ENCODE measurements at places on chromosomes 5 and 9.

DNA sequence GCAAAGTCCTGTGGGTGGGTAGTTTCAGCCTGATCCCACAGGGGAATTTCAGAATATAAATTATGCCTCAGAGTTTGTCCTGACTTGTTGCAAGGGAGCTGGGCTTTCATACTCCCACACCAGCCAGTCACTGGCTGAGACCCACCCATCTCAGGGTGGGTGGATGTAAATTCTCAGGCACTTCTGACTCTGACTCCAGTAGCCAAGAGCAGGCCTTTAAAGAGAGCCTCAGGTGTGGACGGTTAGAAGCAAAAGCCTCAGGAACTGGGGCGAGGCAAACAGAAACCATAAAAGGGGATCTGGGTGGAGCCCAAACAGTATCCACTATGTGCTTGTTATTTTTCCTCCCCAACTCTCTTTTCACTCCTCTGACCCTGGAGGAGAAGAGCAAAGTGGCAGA lies 28.6 kb upstream of the FBXW11 start:
- no peak for DNase-seq

DNA sequence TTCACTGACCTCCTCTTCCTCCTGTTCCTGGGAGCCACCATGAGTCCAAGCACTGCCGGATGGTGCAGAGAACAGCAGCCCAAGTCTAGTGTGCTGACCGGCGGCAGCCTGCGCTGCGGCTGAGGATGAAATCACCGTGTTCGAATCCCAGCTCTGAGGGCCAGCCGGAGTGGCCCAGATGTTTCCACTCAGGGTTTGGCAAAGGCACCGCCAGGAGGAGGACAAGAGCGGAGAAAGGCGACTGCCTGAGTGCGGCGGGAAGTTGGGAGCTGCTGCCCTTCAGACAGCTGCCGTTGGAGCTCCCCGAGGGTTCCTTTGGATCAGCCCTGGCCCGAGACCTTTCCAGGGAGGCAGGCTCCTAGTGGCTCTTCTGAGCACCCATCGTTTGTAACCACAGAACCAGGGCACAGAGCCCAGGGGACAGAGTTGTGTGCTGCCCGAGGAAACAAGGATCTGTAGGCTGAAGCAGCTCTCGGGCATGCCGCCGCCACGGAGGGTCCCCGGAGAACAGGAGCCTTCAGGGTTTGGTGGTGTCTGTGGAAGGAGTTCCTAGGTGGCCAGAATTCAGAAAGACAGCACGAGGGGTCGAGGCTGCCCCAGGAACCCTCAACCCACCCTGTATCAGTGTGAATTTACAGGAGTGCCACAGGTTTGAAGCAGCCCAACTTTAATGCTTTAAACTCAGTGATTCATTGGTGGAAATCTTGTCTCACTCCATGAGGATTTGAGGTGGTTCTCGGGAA lies 115.6 kb upstream of the COL5A1 start:
- no peak for DNase-seq

- DNase-seq: no peak
Measured at GRCh38 chr5:139982975-139983240, 60.2 kb downstream of the NRG2 start.

DNA sequence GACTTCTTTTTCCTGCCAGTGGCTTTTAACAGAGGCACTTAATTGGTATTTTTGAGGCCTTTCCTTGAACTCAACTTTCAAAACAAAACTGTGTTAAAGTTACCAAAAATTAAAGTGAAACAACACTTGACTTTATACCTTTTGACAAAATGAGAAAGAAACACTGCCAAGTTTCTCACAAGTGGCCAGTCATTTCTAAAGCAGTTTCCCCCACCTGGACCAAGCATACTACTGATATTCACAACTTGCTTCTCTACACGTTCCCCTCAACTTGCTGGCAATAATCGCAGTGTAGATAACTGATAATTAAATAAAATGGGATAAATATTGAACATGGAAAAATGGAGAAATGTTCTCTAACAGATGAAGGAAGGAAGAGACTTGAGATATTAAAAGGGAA lies 135.7 kb downstream of the TLR4 start:
- no peak for DNase-seq

- peak; percentile 43 for DNase-seq
Measured at GRCh38 chr5:112757468-112758208, 20.0 kb downstream of the APC start.

Measured in iPS-NIHi11 (cell line).